Mesothelial cell of epicardium (in vitro differentiated cells): ENCODE measurements at places on chromosomes 1 and 21.

- no peak for DNase-seq
These were observed 546.9 kb downstream of the MATN1 start for GRCh38 chr1:30176477-30176876.

DNA sequence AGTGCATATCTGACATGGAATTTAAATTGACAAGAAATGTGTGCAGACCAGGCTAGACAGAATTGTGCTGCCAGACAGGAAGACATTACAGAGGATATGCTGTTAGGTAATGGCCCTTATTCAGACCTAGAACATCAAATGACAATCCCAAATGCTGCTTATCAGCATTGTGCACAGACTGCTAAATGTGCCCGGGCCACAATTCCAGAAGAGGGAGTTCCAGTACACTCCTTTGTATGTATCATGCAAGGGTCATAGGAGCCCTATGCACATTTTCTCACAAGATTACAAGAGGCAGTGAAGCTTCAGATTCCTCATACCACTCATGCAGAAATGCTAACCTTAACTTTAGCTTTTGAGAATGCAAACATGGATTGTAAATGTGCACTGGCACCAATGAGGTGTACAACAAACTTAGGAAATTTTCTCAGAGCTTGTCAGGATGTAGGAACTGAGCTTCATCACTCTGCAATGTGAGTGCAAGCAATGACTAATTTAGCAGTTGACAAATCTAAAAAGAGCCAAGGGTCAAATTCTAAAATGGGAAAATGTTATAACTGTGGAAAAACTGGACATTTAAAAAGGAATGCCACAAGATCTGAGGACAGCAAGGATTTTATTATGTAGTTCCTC lies 273.5 kb downstream of the COL11A1 start:
- DNase-seq: no peak

DNA sequence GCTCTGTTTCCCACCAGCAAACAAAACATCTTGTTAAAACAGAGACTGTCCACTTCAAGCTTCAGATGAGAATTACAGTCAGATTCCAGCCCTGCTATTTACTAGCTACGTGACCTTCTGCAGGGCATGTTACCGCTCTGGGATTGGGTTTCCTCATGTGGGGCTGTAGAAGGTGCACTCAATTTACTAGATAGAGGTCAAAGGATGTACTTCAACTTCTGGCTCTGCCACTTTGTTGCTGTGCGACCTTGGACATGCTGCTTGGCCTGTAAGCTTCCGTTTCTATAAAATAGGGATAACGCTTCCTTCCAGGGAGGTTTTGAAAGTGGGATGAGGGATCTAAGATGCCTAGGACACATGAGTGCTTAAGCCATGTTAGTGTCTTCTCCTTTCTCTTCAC lies 46.0 kb upstream of the LRIG2 start:
- DNase-seq: no peak

GRCh38 chr1:90924982-90925381 lies 96.9 kb downstream of the ZNF644 start:
- no peak for DNase-seq

DNA sequence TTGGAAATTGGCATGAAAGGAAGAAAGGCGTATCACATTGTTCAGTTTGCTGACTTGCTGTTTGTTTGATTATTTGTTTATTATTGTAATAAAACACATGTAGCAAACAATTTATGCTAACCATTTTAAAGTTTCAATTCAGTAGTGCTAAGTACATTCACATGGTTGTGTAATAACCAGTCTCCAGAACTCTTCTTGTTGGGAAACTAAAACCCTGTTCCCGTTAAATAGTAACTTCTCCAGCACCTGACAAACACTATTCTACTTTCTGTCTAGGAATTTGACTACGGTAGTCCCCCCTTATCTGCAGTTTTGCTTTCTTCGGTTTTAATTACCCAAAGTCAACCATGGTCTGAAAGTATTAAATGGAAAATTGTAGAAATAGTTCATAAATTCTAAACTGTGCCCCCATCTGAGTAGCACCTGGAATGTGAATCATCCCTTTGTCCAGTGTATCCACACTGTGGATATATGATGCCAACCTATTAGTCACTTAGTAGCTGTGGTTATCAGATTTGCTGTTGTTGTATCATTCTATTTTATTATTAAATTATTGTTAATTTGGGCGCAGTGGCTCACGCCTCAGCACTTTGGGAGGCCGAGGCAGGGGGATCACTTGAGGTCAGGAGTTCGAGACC lies 5.5 kb downstream of the MORC3 start:
- no peak for DNase-seq

DNA sequence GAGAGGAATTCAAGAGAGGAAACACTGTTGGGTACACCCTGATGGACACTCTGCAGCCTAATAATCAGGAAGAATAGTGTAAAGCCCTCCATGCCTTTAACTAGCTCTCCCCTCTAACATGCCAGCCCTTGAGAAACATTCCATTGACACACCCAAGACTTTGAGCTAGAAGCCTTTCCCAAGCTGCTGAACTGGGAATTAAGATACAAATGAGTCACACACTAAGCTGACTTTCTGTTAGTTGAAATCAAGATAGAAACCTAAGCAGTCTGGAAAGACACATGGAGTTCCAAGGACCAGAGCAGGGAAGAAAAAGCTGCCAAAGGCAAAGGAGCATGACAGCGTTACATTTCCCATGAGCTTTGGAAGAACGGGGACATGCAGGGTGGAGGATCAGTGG lies 380.8 kb downstream of the NPHP4 start:
- DNase-seq: no peak

GRCh38 chr1:27966402-27967105 lies 6.8 kb downstream of the XKR8 start:
- no peak for DNase-seq

GRCh38 chr1:169110236-169110635 lies 3.7 kb downstream of the ATP1B1 start:
- DNase-seq: no peak

- no peak for DNase-seq
These were observed 287.4 kb upstream of the LYPLAL1 start for GRCh38 chr1:218886101-218886871.

DNA sequence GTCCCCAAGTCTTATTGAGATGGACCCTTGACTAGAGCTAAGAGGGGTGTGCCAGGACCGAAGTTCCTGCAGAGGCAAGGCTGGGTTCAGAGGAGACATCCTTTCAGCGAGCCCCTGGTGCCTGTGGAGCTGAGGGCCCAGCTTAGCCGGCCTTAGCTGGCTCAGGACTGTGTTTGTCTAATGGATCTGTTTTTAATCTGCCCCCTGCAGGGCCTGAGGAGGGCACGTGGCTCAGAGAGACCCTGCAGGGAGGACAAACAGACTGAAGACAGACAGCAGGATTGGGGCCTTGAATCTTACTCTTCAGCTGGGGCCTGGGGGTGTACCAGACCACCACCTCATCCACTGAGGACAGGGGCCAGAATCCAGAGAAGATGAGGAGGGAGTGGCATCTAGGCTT lies 1.6 kb downstream of the CRABP2 start:
- no peak for DNase-seq

- DNase-seq: no peak
These were observed 34.9 kb downstream of the ATP1B1 start for GRCh38 chr1:169141356-169141755.

DNA sequence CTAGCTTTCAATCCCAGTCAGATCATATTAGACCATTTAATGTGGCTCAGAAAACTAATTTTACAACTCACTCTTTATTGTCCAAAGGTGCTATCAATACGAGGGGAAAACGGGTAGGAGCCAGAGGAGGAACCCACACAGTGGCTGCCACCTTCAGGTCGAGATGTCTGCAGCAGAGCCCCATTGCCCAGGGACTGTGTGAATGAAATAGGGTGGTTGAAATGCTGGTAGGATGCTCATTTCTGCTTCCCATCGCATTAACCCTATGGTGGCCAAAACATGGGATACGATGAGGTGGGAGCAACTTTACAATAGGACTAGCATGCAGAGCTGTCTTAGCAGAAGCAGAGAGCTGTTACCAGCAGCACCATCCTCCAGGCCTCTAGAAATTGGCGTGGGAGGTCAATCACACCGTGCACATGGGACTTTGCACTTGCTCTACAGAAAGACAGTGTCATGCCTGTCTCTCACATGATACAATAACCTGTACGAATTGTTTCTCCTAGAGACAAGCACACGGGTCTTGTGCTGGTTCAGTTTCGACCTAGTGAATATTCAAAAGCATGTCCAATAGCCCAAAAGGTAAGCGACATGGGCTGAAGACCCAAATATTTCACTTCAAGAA lies 69.5 kb upstream of the DESI2 start:
- no peak for DNase-seq
